ENCODE measurements at places on chromosomes 3 and 15.

DNA sequence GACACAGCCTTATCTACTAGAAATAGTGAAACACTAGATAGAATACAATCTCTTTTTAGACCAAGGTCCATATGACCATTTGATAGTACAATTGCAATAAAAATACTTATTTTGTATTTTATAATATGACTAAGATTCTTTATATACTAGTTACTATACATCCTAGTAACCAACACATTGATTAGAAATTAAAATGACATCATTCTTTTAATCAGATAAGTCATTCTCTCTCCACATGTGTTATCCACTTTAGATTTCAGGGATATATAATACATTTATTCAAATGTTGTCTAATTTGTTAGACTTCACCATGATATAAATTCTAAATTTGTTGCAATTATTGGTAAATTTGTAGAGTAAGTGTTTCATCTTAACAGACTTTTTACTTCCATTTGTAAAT is 276.2 kb upstream of the DPH6 start:
- DNase-seq, result no peak

DNA sequence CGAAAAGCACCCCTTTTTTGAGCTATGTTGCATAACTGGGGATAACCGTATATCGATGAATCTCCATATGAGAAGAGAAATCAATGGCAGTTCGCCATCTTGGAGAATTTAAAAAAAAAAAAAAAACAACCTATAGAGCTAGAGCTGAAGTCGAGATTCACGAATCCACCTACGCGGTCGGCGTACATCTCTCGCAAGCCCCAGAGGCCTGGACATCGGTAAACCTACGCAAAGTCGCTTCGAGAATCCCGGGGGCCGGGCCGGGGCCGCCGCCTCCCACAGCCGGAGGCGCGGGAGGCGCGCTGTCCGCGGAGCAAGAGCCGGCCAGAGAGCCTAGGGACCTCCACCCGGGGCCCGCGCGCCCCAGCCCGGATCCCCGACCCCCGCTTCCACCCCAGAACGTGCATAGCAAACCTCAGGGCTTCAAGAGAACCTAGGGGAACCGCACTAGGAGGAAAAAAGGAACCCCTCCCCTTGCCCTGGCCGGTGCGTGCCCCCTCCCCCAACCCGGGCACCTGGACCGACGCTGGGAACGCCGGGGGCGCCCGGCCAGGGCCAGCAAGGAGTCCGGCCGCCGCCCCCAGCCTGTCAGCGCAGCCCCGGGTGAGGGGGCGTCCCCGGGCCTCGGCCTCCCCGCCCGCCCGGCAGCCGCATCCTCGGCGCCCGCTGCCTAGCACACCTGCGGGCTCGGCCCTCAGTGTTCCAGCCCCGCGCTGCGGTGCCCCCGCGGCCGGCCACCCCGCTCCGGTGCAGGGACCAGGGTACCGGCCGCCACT is 567 bp downstream of the PFN2 start:
- peak; percentile 61 for DNase-seq

GRCh38 chr3:39024497-39024896 is 27.2 kb downstream of the SCN11A start:
- DNase-seq, result no peak

- DNase-seq, result peak; percentile 60
These were observed 75.9 kb upstream of the CBLB start for GRCh38 chr3:105944721-105945120.

DNA sequence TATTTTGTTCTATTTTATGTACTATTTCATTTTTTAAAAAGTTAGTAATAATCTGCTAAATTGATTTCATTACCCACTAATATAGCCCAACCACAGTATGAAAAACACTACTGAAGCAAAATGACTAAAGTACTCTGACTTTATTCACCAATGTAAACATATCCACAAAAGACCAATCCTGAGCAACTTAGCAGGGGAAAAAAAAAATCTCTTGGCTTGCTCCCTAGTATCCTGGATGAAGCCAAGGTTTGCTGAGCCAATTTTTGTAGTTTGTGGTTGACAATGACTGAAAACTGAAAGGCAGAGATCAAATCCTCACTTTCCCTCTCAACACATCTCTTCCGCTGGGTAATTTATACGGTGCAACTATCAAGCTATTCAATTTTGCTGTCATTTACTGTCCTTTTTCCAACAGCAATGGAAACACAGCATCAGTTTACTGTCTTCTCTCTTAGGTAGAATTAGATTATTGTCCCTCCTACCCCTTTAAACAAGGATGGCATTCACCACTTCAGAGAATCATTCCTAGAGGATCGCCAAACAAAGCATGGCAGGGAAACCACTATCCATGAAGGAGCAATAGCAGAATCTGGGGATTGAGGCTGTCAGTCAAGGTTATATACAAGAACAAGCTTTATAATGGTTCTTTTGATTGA is 149.7 kb downstream of the THRB start:
- DNase-seq, result no peak

DNA sequence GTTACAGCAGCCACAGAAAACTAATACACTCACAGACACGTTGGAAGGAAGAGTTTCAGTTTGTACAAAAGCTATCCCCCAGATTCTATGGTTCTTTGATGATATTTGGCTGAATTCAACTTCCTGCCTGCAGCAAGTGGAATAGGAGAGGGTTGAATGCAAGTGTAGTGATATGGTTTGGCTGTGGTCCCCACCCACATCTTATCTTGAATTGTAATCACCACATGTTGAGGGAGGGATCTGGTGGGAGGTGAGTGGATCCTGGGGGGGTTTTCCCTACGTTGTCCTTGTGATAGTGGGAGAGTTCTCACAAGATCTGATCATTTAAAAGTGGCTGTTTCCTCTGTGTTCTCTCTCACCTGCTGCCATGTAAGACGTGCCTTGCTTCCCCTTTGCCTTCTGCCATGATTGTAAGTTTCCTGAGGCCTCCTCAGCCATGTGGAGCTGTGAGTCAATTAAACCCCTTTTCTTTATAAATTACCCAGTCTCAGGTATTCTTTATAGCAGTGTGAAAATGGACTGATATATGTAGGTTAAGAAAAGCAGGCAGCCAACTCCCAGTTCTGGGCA is 29.8 kb downstream of the NMNAT3 start:
- DNase-seq, result no peak

- DNase-seq, result no peak
These were observed 15.9 kb downstream of the HPS3 start for GRCh38 chr3:149145356-149145755.

- no peak for DNase-seq
These were observed 1.3 kb downstream of the NGLY1 start for GRCh38 chr3:25781758-25782594.

GRCh38 chr3:19213603-19214220 is 65.4 kb downstream of the KCNH8 start:
- DNase-seq, result no peak

GRCh38 chr15:70231484-70231883 is 133.8 kb upstream of the TLE3 start:
- no peak for DNase-seq

- DNase-seq, result peak; percentile 90
These were observed 740 bp upstream of the ZBTB47 start for GRCh38 chr3:42652611-42653302.

DNA sequence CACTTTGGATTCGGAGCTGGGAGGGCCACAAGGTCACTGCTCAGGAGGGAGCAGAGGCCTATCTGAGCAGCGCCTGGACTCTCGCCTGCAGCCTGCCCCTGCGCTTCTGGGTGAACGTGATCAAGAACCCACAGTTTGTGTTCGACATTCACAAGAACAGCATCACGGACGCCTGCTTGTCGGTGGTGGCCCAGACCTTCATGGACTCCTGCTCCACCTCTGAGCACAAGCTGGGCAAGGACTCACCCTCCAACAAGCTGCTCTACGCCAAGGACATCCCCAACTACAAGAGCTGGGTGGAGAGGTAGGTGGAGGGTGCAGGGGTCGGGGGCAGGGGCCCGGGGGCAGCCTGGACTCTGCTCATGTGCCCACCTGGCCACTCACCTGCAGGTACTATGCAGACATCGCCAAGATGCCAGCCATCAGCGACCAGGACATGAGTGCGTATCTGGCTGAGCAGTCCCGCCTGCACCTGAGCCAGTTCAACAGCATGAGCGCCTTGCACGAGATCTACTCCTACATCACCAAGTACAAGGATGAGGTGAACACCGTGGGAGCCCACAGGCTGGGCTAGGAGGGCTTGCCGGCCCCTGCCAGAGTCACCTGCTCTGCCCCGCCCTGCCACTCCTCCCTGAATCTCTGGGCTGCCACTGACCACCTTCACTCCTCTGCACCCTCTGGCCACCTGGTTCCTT is 49.5 kb downstream of the PLXNA1 start:
- no peak for DNase-seq

DNA sequence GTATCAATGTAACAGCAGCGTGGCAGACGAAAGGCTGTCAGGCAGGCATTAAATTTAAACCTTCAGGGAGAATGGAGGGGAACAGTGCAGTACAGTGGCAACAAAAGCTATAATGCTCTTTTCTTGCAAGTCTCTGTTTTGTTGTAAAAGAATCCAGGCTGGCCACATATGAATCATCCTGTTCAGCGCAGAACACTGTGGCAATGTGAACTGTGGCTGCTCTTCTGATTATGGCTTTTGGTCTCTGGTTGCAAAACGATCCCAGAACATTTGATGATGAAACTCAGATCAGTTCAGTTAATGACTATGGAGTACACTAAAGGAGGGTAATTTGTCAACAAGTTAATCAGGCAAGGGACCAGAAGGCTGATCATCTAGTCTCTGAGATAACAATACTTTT is 219.7 kb upstream of the SGO1 start:
- DNase-seq, result no peak

DNA sequence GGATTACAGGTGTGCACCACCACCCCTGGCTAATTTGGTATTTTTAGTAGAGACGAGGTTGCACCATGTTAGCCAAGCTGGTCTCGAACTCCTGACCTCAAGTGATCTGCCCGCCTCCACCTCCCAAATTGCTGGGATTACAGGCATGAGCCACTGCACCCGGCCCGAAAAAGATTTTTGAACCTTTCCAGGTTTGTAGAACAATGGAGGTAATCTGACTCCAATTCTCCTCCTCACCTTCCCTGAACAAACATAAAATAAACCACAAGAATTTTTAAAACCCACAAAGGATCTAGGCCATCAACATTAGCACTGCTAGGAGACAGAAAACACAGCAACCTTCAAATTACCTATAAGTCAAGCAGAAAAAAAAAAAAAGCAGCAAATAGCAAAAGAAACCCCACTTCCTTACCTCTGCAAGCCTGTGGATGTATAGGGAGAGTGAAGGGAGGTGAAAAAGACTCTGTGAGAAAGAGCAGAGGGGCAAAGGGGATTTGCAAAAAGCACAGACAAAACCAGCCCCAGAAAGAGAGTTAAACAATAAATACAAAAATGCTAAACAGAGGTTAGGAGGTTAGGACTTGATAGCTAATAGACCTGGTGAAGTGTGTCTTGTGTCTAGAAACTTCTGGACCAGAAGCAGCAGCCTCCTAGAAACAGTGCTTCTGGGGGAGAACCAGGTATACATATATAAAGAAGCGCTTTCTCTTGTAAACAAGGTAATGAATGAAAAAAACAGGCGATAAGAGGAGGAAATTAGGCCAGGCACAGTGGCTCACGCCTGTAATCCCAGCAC is 32.1 kb downstream of the TFDP2 start:
- DNase-seq, result peak; percentile 76

DNA sequence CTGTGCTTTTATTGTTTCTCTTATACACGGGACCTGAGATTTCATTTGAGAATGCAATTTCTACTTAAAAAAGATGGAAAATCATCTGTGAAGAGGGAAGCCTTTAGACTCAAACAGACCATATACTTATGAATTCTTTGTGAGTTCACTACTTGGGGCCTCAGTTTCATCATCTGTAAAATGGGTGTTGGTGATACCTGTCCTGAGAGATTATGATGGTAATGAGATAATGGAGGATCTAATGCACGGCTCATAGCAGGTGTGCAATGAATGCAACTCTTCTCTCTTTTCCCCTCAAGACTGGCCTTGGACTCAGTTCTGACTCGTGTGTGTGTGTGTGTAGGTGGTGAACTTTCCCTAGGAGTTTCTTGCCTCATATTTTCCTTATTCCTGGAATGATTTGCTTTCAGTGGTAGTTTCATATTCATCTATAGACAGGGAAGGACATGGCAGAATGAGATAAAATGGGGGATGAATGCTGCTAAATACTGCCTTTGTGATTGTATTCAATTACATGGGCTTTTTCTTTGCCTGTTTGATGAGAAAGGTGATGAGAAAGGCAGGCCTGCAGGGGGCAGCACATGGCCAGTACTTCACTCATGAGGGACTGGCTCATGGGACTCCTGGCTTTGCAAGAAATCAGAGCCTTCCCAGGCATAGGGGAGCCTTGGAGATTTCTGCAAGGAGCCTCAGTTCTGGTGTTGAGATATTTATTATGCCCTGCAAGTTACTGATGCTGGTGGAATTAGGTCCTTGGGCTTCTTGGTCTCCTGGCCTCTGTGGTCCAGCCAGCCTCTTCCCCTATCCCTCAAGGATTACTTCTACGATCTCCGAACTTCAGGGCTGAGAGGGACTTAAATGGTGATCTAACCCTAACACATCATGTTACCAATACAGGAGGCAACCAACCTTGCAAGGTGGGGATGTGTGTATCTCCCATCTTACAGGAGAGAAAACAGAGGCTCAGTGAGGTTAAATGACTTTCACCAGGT is 70.7 kb downstream of the RPLP1 start:
- DNase-seq, result peak; percentile 18

DNA sequence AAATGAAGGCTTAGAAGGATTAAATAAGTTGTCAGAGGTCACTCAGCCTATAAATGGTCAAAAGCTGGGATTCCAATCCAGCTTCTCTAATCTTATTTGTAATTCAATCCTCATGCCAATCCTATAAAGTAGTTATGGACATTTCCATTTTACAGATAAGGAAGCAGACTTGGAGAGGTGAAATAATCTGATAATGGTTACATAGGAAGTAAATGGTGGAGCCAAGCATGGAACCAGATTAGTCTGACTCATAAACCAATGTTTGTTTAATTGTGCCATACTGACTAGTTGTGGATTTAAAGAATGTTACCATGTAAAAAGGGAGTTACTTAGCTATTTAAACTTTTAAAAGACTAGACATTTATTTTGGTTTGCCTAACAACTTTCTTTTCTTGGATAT is 59.7 kb downstream of the KCNAB1 start:
- peak; percentile 73 for DNase-seq
